ENCODE measurements at places on chromosomes 1 and 21. TPM values are rescaled to one million over a fixed set of nuclear protein-coding genes. Genes with fewer than 3 reads are reported as not detected.

Gene TCP10L
- 1.4 TPM for total RNA-seq

Gene NTMT2
- not detected for total RNA-seq

Gene CFAP57
- total RNA-seq, result 0.13 TPM

Gene PADI2
- total RNA-seq, result 1.8 TPM

Gene FMO3
- total RNA-seq, result 3.7 TPM

Gene AIM2
- 2.6 TPM for total RNA-seq

Gene VSIG8
- total RNA-seq, result 0.21 TPM
